ENCODE measurements at places on chromosomes 12 and 14.

DNA sequence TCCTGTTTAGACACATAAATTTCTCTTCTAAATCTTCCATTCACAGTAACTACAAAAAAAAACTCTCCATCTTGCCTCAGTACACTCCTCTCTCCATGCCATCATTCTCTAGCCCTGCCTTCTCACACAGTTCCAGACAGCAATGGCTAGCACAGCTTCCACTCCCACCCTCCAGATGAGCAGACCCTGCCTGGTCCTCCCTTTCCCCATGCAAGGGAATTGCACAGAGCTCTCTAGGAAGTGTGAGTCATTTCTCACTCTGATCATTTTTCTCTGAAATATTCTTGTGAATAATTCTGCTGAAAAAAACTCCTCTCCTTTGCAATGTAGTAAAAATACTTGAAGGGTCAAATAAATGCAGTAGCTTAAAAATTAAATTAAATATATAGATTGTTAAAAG lies 170.6 kb downstream of the BMP4 start:
- no peak for DNase-seq

DNA sequence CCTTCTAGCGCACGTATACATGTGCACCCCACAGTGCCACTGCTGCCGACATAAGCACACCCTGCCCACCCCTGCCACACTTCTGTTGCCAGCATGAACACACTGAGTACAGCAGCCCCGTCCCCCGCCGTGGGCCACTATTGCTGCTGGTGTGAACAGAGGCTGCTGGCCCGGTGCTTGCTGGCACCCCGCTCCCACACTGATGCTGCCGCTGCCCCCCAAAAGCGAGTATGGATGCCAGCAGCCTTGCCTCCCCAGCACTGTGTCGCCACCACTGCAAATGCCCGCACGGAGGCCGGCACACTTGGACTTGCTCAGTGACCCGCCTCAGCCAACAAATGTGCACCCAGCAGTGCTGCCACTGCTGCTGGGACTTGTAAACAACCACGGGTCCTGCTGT lies 872.4 kb upstream of the ATXN7L3B start:
- DNase-seq = no peak

- no peak for DNase-seq
These were observed 4.4 kb downstream of the RAN start for GRCh38 chr12:130876297-130876696.

DNA sequence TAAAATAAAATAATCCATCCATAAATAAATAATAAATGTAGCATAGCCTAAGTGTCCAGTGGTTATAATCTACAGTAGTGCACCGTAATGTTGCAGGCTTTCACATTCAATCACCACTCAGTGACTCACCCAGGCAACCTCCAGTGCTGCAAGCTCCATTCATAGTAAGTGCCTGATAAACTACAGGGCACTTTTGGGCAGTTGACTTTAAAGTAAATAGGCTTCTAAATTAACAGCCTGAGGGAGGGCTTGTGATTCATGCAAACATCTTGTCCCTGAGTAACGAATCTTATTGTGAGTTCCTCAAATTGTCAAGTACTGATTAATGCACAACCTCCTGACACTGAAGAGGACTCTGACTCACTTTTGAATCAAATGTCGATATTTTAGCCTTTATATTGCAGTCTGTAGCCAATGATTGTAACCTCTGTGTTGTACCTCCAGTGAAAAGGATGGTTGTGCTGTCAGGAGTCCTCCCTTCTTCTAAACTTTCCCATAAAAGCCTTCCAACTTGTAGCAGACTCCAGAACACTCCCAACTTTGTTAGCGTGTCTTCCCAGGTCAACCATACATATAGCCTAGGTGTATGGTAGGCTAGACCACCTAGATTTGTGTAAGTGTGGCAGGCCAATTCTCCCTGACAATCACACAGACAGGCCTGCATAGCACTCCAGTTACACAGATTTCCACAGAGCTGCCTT lies 55.0 kb upstream of the BICD1 start:
- DNase-seq = no peak

DNA sequence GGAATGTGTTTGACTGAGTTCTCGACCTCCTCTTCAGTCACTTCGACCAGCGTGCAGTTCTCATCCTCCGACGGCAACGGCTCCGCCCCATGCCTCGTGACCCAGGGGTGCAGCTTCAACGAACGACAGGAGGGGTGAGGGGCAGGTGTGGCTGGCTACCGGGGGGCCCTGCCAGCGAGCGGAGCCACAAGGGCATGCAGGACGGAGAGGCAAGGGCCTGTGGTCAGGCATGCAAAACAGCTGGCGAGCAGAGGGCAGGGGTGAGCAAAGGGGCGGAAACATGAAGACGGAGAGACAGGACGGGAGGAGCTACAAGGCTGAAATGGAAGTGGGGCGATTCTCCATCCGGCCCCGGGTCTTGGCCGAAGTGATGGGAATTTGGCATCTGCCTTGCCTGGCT lies 38.7 kb downstream of the P2RX4 start:
- no peak for DNase-seq

DNA sequence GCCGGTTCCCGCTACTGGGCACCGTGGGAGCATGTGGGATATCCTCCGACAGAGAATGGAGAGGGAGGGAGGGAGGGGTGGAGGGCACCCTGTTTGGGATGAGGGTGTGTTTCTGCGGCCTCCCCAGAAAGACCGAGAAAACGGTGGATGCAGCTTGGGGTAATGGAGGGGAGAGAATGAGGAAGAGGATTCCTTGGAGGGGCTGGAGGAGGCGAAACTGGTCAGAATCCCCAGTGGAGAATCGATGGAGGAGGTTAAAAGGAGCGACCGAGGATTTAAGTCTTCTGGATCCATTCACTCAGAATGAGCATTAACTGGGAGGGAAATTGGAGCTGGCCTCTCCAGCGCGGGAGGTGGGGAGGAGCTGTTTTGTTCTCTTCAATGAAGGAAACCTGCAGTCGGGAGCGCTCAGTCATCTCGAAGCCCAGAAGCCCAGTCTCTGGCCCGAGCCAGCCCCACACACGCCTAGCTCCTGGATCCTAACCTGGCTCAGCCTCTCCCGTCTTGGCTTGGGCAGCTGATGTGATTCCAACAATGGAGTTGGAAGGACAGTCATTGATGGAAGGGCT lies 581 bp downstream of the ARG2 start:
- no peak for DNase-seq

DNA sequence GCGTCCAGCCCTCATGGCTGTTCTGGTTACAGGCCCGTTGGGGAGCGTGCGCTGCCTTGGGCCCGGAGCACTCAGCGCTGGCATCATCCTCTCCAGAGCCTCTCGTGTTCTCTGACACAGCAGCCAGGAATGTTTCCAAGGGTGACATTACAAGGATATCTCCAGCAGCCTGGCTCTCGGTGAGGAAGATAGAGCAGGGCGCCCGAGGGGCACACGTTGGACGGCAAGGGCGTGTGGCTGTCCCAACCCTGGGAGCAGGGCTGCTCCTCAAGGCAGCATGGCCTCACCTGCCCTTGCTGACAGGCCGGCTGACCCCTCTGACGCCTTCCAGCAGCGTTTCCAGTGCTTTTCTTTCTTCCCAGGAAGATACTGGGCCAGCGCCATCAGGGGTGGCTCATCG lies 14.4 kb downstream of the LRCOL1 start:
- DNase-seq = no peak

- no peak for DNase-seq
These were observed 2.7 kb downstream of the PLD4 start for GRCh38 chr14:104927432-104927816.

- no peak for DNase-seq
These were observed 199.9 kb downstream of the CCDC91 start for GRCh38 chr12:28390206-28390605.

- no peak for DNase-seq
These were observed 39.5 kb downstream of the PRMT8 start for GRCh38 chr12:3530548-3530947.

DNA sequence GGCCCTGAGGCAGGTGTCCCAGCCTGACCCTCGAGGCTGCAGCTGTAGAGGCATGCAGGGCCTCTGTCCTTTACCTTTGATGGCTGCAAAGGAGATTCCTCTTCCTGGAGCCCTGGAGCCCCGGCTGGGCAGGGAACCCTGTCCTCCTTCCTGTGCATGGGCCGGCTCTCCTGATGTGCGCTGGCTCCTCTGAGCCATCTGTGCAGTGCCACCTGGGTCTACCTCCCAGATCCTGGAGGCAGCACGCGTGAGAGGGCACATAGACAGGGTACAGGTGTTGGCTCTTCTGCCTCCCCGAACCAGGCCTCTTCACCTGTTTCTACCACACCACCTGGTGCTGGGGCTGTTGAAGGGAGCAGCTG lies 115.1 kb downstream of the BEGAIN start:
- DNase-seq = no peak

- no peak for DNase-seq
These were observed 88.4 kb downstream of the PRKCH start for GRCh38 chr14:61409782-61410181.

DNA sequence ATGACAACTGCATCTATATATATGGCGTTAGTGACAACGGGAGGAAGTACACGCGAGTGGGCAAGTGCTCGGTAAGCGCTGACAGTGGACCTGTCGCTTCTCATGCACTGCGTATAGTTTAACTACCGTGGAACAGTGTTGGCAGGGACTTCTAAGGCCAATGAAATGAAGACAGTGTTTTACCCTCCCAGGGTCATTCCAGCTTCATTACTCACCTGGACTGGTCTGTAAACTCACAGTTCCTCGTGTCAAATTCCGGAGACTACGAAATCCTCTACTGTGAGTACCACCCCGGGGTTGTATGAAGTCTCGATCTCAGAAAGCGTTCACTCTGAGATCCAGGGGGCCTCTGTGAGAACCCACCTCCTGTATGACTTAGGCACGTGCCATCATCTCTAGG lies 129.2 kb upstream of the EVL start:
- DNase-seq = no peak

DNA sequence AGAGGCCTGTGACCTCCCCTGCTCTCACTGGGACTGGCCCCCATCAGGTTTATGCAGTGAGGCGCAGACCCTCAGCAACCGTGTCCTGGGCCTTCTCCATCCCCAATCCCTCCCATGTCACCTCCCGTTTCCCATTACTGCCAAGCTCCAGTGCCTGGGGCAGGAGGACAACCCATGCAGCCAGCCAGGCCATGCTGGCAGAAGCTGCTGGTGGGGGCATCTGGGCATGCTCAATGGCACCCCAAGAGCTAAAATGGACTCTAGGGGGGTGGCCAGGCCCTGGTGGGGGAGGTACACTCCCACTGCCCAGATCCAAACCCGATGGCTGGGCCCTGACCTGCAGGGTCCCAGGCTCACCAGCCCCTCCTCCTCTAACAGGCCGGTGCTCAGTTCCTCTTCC lies 20.5 kb upstream of the GPR132 start:
- DNase-seq = no peak

- no peak for DNase-seq
These were observed 45.7 kb upstream of the RFLNA start for GRCh38 chr12:124248941-124249825.

- no peak for DNase-seq
These were observed 439.4 kb downstream of the PDZRN4 start for GRCh38 chr12:41627476-41627875.
